ENCODE measurements at places on chromosomes 3 and 15.

DNA sequence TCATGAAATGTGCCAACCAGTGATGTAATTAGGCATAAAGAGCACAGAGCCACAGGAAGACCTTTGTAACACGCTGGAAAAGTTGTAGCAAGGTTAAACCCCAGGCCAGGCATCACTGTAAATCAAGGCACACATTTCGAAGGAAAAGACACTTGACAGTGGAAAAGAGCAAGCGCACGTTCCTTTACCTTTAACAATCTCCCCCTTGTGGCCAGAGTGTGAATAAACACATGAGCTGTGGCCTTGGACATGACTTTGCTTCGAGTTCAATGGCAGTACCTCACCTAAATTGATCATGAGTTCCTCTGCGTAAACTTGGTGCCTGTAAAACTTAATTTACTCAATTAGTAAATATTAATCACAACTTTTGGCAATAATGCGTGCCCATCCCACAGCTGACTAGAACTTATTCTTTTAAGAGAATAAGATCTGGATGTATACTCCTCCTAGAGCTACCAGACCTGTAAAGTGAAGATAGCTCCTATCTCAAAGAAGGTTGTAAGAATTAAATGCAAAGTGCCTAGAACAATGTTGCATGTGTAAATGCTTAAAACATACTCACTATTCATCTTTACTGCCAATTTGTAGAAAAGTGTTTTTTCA, 757.0 kb upstream of the NECTIN3 start:
- DNase-seq = peak; percentile 24

DNA sequence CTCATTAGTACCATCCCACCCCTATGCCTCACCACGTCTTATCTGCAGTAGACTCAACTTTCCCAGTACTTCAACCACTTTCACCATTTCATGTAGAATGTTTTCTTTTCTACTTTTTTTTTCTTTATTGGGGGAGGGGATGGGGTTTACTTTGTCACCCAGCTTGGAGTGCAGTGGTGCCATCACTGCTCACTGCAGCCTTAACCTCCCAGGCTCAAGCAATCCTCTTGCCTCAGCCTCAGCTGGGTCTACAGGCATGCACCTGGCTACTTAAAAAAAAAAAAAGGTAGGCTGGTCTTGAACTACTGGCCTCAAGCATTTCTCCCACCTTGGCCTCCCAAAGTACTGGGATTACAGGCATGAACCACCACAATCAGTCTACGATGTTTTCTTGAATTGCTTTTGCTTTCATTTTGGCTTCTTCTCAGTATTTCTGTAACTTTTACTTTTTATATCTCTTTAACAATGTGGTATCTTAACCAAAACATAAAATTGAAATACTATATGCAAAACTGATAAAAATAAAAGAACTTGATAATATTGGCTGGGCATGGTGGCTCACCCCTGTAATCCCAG, 44.9 kb upstream of the CHL1 start:
- no peak for DNase-seq

GRCh38 chr3:186414735-186415419, 52.8 kb upstream of the DGKG start:
- no peak for DNase-seq

DNA sequence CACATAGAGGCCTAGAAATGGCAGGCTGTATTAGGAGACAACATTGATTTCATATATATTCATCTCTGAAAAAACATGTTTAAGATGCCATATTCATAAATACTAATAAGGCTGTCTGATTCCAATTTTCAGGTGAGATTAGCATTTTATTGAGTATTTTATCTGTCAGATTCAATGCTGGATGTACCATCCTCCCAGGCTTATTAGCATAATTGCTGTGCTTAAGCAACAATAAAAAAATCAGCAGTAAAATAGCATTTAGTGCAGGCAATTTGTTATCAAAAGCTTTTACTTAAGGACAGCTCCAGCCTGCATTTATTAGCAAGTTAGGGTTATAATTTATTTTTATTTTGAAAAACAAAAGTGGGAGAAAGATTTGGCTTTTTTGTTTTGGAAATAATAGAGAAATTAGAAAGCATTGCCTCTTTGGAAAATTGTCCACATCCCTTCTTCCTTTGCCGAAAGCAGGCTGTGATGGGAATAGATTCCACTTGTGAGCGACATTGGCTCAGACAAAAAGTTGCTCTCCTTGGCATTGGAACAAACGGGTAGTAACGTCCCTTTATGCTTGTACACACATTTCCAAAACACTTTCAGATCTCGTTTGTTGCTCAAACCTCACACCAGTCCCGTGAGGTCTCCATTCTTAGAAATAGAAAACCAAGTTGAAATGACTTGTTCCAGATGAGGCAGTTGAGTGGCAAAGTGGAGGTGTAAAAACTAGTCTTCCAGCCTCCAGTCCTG, 134.0 kb downstream of the LPP start:
- DNase-seq = no peak

DNA sequence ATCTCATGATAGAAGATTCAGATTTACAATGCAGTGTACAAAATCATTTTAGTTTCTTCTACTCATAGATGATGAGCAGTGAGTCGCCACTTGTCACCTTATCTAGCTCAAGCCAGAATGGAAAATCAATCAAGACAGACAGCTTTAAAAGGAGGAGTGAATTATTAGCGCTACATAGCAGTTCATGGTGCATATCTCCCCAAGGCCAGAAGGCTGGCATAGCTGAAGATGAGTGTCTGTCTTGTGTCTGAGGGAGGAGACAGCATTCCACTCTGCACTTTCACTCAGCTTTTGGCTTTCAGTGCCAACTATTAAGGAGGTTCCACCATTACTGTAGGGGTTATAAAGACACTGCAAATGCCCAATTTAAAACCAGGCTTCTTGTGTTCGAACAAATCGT, 804.1 kb upstream of the LMCD1 start:
- DNase-seq = no peak

DNA sequence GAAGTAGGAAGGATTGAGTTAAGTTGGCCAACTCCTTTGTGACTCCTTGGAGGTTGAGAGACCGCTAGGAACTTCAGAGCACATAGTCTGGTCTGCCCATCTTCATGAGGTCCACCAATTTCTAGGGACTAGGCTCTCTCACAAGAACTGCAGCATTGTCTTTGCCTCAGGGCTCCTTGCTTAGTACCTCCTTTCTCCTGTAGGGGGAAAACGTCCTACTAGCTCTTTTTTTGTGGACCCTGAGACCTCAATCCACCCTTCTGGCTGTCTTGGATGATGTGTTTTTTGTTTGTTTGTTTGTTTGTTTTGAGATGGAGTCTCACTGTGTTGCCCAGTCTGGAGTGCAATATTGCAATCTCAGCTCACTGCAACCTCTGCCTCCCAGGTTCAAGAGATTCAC, 21.6 kb downstream of the REC114 start:
- DNase-seq = no peak

GRCh38 chr3:109382588-109382987, 45.2 kb upstream of the DPPA4 start:
- DNase-seq = no peak

- no peak for DNase-seq
Measured at GRCh38 chr15:93274257-93274656, 185.2 kb upstream of the RGMA start.

GRCh38 chr3:129224984-129225393, 24.4 kb upstream of the COPG1 start:
- DNase-seq = no peak

- no peak for DNase-seq
Measured at GRCh38 chr3:167300207-167300606, 79.9 kb downstream of the ZBBX start.

DNA sequence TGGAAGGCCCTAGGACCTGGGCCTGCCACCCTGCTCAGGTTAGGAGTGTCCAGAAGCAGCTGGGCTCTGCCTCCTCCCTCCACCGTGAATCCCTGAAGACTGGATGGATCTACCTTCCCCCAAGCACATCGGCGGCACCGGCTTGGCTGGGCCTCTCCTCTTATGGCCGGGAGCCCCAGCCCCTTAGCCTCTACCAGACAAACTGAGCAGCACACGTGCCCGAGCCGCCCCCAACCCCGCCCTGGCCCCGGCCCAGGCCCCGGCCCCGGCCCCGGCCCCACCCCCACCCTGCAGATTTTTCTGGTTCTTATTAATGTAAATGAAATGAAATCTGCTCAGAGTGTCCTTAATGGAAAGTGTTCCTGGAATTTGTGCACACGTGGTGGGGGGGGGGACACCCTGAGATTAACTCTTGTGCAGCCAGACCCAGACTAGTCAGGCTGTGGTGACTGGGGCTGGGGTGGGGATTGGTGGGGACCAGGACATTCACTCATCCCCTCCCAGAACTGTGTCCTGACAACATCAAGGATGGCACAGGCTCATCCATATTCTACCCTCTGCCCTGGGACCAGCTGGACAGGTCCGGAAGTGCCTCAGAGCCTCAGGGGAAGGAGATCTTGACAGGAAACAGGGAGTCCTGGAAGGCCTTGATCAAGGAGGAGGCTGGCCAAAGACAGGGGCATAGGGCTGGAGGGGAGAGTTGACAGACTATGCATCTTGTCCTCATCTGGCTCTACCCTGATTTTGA, 30.9 kb upstream of the SEMA3F start:
- DNase-seq = no peak

DNA sequence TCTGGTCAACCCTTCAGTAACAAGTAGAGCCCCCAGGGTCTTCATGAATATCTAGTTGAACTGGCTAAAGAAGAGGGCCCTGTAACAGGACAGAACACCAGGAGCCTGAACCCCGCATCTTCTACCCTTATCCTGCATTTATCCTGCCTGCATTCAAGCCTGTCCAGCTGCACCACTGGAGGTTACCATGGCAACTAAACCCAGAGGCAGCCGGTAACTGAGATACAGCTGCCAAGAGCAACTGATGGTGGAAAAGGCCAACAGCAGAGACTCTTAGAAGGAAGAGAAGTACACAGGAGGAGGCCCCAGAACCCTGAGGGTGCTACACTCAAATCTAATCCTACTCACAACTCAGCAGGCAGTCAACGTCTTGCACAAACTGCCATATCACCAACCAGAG, 3.7 kb upstream of the PRKAR2A start:
- DNase-seq = no peak

DNA sequence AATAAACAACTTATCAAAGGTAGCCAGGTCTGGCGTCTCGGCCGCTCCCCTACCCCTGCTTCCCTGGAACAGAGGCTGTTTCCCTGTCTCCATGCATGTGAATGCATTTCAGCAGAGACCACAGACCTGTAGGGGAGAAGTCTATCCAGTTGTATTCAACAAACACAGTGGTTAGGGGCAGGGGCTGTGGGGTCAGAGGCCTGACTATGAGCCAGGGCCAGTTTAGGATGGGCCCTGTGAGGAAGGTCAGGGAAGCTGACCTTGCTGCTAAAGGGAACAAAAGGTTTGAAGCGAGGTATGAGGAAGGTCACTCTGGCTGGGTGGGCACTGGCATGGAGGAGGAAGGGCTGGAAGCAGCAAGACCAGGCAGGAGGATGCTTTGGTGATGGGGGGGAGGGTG, 184.6 kb downstream of the XXYLT1 start:
- DNase-seq = no peak

GRCh38 chr15:51286816-51287215, 51.6 kb downstream of the CYP19A1 start:
- no peak for DNase-seq

DNA sequence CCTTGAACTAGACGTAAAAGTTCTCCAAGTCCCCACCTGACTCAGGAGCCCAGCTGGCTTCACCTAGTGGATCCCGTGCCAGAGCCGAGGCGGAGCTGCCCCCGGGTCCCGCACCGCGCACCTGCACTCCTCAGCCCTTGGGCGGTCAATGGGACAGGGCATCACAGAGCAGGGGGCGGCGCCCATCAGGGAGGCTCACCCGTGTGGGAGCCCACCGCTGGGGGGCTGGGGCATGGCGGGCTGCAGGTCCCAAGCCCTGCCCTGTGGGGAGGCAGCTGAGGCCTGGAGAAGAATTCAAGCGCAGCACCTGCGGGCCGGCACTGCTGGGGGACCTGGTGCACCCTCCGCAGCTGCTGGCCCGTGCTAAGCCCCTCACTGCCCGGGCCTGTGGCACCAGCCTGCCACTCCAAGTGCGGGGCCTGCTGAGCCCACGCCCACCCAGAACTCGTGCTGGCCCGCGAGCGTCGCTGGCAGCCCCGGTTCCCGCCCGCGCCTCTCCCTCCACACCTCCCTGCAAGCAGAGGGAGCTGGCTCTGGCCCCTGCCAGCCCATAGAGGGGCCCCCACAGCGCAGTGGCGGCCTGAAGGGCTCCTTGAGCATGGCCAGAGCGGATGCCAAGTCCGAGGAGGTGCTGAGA, 16.2 kb downstream of the SQOR start:
- DNase-seq = no peak

All from naive B cell (primary cell).